SK-N-SH (cell line): ENCODE measurements at places on chromosomes 11 and 22. TPM values are rescaled to one million over a fixed set of nuclear protein-coding genes. Genes with fewer than 3 reads are reported as not detected.

The RAB1B gene
- polyA plus RNA-seq: 204 and 208 TPM in 2 replicates

The CD82 gene
- polyA plus RNA-seq: 35.6 and 39.2 TPM in 2 replicates

The EXT2 gene
- polyA plus RNA-seq: 92.9 and 96.7 TPM in 2 replicates

GRCh38 chr11:111938687-111939160 is 1.6 kb downstream of the DIXDC1 start:
- peak; percentile 27 for DNase-seq
- peaks cover 64% of the 10 kb centered on the region for H3K4me1 ChIP-seq
- H3K27ac ChIP-seq: peak overlapping the region; percentile 92
- H3K36me3 ChIP-seq: no peaks in the 10 kb centered on the region
- H3K4me3 ChIP-seq: peak overlapping the region; percentile 49

DNA sequence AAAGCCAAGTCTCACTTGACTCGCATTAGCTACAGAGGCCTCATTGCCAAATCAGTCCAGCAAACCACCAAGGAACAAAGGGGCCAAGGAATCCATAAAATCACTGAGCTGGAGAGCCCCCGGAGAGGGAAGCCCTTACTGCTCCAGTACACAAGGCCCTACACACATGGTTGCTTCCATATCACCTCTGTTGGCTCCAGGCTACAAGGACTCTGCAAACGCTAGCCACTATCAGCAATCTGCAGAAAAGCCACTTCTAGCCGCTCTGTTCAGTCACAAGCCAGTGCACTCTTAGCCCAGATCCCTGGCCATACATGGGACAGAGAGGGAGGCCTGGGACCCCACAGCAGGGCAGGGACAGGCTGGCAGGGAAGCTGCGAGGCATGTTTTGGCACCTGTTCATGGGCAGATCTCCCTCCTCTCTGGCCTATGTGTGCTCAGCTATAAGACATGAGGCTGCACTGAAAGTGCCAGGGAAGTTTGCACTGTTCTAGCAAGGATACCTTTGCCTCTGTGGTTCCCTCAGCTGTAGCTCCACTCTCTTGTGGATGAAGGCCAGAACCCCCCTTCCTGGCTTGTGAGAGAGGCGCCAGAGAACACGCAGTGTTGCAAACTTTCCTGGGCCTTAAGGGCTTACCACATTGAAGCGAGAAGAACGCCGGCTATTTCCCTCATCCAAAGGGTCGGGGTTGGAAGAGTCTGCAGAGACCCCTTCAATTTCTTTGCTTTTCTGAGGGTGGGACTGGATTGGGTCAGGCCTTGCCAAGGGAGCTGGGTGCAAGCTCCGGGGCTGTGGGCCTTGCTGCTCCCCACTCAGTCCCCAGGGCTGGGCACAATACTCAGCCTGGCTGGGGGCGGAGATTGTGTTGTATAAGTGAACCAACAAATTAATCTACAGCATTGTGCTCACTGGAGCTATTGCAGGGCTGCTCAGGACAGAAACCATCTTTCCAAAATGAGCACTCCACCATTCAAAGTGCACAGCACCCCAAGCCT is 108.7 kb upstream of the PITPNB start:
- peak; percentile 52 for DNase-seq
- peaks cover 95% of the 10 kb centered on the region for H3K4me1 ChIP-seq
- H3K27me3 ChIP-seq: no peaks in the 10 kb centered on the region
- no peak overlapping the region for H3K4me3 ChIP-seq

GRCh38 chr11:40924915-40925314 is 534.5 kb downstream of the LRRC4C start:
- H3K4me1 ChIP-seq: no peaks in the 10 kb centered on the region
- no peak overlapping the region for H3K27ac ChIP-seq
- no peak for DNase-seq
- H3K27me3 ChIP-seq: no peaks in the 10 kb centered on the region
- no peak overlapping the region for H3K4me3 ChIP-seq

DNA sequence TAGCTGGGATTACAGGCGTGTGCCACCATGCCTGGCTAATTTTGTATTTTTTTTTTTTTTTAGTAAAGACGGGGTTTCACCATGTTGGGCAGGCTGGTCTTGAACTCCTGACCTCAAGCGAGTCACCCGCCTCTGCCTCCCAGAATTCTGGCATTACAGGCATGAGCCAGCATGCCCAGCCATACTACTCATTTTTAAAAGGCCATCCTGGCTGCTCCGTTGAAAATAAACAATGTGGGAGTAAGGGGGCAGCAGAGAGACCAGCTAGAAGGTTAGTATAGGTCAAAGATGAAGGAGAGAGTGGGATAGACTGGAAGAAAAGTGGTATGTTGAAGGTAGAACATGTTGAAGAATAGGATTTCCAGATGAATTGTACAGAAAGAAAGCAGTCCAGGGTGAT is 17.6 kb upstream of the LIN7C start:
- DNase-seq: peak; percentile 6
- no peak overlapping the region for H3K27ac ChIP-seq
- H3K4me3 ChIP-seq: no peak overlapping the region
- no peaks in the 10 kb centered on the region for H3K4me1 ChIP-seq

DNA sequence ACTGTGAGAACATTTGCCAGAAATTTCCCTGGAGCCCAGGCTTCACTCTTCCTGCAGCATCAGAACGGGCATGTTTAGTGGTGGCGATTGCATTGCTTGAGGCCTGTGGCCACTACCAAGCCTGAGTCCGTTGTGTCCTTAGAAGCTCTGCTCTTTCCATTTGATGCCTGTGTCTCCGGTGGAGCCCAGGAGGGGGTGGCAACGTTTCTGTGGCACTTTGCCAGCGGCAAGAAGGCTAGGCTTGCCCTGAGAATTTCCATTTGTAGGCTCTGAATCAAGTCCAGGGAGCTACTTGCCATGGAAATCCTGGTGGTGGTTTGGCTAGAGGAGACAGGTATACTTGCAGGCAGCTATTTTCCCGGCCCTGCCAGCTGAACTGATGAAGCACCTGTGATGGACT is 47.1 kb downstream of the ADAMTS8 start:
- H3K27me3 ChIP-seq: no peaks in the 10 kb centered on the region
- no peak overlapping the region for H3K27ac ChIP-seq
- DNase-seq: no peak
- H3K4me1 ChIP-seq: no peaks in the 10 kb centered on the region
- no peak overlapping the region for H3K4me3 ChIP-seq
- H3K36me3 ChIP-seq: no peaks in the 10 kb centered on the region
